ENCODE measurements at places on chromosomes 4 and X.
A peak's percentile ranks its signal among the peaks of the same experiment; 100 is the strongest.

DNA sequence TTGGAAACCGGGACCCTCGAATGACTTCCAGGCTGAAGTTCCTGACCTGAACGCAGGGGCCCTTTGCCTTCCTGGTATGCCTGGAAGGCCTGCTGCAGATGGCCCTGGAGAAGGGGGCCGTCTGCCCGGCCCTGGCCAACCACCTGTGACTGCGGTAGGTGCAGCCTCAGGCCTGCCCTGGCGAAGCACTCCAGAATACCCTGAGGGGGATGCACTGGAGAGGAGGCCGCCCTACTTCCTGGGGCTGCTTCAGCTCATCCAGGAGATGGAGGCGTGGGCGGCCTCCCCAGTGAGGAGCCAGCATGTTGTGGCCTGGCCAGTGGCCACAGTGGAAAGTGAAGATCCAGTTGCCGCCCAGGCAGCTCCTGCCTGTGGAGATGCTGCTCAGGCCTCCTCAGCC is 26.4 kb upstream of the PNMA3 start:
- no peak for DNase-seq

- DNase-seq, result no peak
Observed at GRCh38 chrX:19860571-19860970, 26.8 kb downstream of the SH3KBP1 start.

- no peak for DNase-seq
Observed at GRCh38 chr4:177937041-177937440, 494.8 kb upstream of the AGA start.

- no peak for DNase-seq
Observed at GRCh38 chr4:72424006-72424405, 145.0 kb downstream of the ADAMTS3 start.

DNA sequence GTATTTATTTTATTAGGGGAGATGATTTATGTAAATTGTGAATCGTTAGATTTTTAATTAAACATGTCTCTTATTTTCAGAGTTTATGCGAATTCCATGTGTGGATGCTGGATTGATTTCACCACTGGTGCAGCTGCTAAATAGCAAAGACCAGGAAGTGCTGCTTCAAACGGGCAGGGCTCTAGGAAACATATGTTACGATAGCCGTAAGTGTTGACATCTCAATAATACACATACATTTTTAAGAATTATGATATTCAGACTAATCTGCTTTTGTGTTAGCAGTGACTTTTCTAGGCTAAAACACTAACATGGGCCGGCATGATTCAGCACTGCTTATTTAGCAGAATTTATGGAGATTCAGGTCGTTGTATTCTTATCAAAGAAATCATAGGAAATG is 91.2 kb downstream of the RAP1GDS1 start:
- DNase-seq, result no peak

DNA sequence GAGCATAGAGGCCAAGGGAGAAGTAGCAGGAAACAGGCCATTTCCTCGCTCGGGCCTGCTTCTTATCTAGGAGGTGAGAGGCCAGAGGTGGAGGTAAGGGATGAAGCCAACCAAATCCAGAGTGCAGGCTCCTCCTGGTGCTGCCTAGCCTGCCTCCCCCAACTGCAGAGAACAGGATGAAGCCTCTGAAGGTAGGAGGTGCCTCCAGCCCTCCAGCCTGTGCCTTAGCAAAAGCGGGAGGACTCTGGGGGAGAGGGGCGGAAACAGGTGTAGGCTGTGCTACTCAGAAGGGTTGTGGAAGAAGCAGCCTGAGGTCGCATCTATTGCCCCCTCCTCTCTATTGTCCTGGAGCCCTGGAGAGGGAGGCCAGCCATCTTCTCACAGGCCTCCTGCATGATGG is 2.9 kb upstream of the MTM1 start:
- DNase-seq, result no peak

DNA sequence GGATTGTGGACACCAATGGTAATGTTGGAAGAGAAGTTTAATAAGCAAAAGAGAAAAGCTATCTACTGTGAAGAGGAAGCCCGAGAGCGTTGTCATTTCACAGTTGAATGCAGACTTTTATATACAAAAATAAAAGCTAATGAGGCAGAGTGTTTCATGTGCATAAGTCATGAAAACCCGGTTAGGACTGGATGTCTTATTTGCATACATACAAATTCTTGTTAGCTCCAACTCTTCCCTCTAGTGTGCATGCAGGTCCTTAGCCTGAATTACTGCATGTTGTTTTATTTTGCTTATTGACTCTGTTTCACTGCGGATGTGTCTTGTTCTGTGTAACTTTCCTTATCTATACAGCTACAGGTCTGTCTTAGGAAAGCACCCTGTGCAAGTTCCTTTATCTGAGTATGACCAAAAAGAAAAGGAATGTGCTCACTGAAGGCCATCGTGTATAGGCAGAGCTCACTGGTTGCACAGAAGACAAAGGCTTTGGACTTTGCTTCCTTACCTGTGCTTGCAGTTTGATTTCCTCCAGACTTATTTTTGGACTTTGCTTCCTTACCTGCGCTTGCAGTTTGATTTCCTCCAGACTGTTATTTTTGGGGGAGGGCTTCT is 25.1 kb upstream of the UGT2B11 start:
- no peak for DNase-seq

- peak; percentile 11 for DNase-seq
Observed at GRCh38 chr4:148288448-148288847, 153.8 kb downstream of the NR3C2 start.

DNA sequence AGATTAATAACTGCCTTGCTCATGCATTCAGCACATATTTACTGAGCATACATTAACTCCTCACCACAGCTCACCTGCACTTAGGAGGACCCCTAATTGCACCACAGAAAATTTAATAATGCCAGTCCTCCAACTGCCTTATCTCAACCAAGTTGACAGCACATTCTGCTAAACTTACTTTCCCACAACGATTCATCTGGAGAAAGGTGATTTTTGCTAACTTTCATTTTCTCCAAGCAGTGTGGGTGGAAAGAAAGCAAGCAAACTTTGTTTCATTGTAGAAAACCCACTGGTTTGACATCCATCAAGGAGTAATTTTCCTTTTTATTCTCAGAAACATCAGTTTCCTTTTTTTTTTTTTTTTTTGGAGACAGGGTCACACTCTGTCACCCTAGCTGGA is 49.1 kb downstream of the RASGEF1B start:
- DNase-seq, result no peak

- peak; percentile 70 for DNase-seq
Observed at GRCh38 chr4:10093801-10094552, 22.6 kb downstream of the WDR1 start.

DNA sequence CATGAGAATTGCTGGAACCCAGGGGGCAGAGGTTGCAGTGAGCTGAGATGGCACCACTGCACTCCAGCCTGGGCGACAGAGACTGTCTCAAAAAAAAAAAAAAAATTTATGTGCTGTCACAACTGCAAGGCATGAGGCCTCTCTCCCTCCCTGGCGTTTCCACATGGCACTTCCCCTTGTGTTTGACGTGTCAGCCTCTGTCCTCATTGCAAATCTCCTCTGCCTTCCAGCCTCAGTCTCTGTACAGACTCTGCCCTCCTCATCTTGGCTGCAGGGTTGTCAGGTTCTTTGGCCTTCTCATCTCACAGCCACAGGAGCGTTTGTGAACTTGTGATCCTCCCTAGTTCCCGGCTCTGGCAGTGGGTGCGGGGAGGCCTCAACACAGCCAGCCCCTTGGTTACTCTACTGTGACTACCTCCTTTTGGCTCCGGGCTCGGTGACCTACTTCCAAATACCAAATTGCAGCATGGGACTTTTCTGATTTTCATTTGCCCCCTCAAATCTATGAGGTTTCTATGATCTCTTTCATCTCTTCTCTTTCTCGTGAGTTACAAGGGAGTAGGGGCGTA is 250.0 kb downstream of the CBR4 start:
- DNase-seq, result no peak

DNA sequence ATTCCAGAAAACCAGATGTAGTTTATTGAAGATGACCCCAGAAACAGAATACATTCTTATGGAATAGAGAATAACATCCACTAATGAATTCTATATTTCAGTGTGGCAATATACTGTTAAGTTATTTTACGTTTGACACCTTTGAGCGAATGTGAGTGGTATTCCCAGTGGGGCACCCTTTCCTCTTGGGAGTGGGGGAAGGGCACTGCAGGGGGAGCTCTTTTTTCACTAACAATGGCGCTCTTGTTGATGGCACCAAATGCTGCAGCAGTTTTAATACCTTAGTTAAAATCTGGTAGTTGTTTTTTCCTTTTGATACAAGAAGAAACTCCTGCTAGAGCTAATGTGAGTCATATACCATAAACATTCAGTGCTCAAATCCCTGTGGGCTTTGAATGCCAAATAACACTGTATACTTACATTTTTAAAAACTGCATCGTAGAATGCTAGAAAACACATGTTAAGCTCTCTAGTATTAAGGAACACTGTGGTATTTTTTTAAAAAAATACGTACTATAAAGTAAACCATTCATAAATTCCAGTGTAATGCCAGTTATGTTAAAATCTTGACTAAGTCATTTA is 178.5 kb downstream of the DCHS2 start:
- peak; percentile 39 for DNase-seq

- DNase-seq, result peak; percentile 64
Observed at GRCh38 chrX:152806035-152806434, 24.5 kb downstream of the CETN2 start.

DNA sequence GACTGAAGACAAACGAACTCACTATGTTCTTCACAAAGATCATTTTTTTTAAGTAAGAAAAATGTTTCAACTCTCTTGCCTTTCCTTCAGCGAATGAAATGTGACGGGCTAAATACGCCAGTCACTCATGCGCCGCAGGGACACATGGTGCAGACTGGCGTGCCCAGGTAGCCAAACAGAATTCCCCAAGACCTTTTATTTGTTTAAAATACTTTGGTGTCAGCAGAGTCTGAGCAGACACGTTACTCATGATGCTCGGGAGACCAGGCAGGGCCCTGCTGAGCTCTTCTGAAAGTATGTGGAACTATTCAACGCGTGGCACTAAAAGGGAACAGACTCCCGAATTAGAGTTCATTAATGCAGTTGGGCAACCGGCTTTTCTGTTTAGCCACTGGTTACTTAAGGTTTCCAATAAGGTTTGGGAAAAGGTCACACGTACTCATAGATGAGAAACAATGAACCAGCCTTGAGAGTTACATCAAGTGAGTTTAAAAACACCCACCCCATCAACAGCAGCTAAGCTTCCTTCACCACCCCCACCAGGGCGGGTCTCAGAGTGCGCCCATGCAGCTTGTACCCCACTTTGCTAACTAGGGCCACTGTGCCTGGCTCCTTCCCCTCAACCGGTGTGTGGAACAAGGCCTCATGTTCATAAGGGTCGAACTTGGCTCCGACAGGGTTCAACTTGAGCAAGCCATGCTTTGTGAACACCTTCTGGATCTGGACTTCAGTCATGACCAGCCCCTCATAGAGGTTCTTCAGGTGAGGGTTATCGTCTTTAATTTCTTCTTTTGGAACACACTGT is 7.3 kb downstream of the GRPEL1 start:
- DNase-seq, result no peak

DNA sequence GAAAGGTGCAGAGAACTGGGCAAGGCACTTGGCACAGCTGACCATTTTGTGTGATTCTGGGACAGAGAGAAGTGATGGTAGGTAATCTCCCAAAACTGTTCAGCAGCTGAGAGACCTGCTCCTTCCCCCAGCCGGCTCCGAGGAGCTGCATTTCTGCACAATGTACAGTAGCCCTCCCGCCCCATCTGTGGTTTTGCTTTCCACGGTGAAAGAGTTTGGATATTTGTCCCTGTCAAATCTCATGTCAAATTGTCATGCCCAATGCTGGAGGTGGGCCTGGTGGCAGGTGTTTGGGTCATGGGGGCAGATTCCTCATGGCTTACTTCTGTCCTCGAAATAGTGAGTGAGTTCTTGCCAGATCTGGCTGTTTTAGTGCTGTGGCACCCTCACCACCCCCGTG is 90.5 kb upstream of the CD99 start:
- no peak for DNase-seq

GRCh38 chr4:1636490-1637211 is 47.5 kb downstream of the FAM53A start:
- no peak for DNase-seq

GRCh38 chr4:147289181-147289580 is 191.7 kb upstream of the EDNRA start:
- no peak for DNase-seq

DNA sequence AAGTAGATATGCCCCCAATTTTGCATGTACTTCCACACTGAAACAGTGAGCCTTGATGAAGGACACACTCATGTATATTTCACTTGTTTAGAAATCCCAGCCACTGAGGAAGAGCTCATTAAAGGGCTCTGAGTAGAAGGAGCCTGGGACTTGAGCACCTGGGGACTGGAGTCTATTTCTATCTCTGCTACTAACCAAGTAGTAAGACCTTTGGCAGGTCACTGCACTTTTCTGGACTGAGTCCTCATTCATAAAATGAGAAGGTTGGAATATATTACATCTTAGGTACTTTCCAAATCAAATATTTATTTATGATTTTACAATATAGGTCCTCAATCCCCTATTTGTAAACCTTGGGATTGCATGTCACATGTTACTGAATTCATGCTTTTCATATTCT is 78.2 kb upstream of the C4orf54 start:
- DNase-seq, result no peak

DNA sequence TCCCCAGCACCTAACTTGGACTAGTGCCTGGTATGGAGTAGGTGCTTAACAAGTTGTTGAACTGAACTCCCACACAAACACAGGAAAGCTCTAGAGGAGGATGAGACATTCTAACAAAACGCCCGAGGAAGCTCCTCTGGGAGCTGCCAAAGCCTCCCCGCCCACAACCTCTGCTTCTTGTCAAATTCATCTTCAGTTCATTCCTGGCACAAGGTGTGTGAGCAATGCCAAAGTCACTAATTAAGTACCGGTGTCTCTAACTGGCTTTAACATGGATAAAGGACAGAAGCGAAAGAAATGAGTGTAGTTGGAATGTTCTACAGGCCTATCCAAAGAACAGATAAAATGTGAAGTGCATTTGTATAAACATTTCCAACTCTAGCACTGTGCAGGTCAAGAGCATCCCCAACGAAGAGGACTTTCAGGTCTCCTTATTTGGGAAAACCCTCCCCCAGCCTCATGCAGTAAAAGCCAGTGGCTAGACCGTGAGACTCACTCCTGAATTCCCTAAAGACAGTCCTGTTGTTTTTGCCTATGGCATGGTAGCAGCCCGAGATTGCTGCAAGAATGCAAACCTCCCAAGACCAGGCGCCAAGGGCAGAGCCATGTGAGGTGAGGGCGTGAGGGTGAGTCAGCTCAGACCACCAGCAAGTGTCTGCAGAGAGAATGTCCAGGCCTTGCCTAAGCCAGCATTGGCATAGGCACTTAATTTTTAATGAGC is 72.2 kb upstream of the KLF3 start:
- peak; percentile 15 for DNase-seq

DNA sequence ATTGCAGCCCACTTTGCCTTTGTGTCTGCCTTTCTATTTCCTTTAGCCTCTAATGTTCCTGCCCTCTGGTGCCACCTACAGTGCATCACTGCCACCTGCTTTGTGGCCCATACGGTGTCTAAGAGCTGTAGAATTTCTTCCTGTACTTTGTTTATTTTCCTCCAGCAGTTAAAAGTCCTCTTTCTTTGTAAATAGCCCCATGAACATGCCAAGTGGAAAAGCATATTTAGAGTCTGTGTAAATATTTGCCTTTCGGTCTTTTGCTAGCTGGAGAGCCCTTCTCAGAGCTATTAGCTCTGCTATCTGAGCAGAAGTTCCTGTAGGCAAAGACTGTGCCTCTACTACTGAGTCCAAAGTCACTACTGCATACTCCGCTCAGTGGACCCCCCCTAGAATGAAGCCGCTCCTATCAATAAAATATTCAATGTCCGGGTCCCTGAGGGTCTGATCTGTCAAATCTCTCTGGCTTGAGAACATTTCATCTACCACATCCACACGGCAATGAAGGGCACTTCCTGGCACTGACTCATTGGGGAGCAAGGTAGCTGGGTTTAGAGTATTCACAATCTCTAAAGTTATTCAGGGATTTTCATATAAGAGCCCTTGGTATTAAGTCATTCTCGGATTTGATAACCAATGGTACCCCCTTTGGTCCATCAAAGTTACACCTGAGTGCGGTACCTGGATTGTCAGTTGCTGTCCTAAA is 36.3 kb downstream of the SULT1E1 start:
- peak; percentile 52 for DNase-seq

Measured in LHCN-M2 (cell line).